ENCODE measurements at places on chromosomes 3 and 15.

- DNase-seq = no peak
Observed at GRCh38 chr15:70379938-70380883, 282.5 kb upstream of the TLE3 start.

- DNase-seq = no peak
Observed at GRCh38 chr3:129974833-129975704, 549 bp downstream of the TRH start.

DNA sequence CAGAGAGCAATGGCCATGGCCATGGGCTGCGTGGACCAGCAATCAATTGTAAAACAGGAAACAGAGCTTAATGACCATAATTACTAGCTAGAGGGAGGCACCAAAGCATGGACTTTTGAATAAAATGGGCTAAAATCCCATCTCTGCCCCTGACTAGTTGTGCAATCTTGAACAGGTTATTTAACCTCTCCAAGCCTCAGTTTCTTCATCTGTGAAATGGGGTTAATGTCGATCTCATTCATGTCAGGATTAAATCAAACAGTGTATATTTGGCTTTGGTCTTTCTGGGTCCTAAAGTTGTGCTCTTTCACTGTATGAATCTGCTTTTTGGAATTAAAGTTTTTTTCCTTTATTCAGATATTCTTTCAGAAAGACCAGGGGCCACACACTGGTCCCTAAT is 36.1 kb downstream of the ABTB1 start:
- no peak for DNase-seq

GRCh38 chr3:127034195-127034989 is 51.5 kb downstream of the PLXNA1 start:
- no peak for DNase-seq

DNA sequence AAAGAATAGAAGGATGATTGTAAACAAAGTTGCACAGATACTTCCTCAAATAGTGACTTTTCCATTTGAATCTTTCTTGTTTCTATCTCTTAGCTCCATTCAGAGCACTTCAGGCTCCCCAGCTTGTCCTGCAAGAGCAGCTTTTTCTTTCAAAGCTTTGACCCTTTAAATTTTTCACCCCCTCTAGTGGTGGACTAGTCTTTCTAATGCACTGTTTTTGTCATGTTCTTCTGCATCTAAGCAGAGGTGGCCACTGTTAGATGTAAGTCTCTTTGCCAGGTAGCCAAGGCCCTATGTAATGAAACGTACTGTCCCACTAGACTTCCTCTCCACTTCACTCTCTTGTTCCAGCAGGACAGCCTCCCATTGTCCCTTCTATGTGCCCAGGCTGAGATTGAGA is 74.0 kb upstream of the MANF start:
- no peak for DNase-seq

DNA sequence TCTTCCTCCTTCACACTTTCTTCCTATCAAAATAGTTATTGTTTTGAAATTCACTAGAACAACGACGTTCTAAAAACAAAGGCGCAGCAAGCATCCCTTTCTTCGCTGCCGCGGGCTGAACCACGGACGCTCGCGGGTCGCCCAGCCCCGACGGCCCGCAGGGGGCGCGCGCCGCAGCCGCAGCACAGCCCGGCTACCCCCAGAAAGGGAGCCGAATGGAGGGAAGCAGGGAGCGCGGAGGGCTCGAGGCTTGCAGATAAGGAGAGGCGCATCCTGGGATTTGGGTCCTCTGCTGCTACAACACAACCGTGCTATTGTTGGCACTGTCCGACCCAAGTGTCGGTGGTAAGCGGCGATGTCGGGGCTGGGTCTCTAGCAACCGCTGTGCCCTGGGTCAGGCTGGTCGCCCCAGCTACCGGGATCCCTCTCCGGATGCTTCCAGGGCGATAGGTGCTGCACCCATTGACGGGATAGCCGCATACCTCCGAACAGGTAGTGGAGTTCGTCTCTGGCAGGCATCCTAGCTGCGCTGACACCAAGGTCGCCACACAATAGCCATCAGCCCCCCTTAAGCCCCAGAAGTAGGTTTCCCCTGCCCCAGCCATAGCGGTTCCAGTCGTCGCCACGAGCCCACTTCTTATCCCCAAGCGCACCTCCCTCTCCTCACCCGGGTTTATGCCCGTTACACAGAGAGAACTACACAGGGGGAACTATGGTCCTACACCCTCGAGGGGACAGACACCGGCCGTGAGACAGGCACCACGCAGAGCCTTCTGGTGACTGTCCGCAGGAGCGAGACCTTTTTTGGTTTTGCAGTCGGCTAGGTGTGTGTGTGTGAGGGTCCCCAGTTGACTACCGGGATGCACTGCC is 6.0 kb downstream of the ONECUT1 start:
- no peak for DNase-seq

- no peak for DNase-seq
Observed at GRCh38 chr3:109825971-109826810, 488.8 kb upstream of the DPPA4 start.

DNA sequence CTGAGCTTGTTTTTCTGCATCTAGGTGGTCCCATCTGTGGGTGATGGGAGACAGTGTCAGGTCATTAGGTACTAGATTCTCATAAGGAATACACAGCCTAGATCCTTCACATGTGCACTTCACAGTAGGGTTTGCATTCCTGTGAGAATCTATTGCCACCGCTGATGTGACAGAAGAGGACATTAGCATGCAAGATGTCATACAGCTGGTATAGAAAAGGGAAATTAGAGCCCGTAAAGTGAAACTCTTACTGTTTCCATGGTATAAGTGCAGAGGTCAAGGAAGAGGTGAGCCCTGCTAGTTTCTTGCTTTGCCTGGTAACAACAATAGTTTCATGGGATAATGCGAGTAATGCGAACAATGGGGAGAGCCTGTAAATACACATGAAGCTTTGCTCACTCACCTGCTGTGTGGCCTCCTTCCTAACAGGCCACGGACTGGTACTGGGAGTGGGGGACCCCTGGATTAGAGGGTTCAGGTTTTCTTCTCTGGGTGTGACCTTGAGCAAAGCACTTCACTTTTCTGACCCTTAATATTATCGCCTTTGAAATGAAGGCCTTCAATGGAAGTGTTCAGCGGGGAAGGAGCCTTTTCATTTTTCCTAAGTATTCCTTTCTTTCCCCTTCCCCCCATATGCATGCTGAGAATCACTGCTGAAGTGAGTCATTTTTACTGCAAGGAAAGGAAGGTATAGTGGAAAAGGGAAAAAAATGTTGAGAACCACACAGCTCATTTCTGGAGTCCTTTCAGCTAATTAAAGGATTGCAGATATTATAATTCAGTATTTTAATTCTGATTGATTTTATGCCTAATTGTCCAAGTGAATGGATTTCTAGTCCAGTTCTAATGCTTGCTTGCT is 286.4 kb downstream of the UBE2E2 start:
- no peak for DNase-seq

DNA sequence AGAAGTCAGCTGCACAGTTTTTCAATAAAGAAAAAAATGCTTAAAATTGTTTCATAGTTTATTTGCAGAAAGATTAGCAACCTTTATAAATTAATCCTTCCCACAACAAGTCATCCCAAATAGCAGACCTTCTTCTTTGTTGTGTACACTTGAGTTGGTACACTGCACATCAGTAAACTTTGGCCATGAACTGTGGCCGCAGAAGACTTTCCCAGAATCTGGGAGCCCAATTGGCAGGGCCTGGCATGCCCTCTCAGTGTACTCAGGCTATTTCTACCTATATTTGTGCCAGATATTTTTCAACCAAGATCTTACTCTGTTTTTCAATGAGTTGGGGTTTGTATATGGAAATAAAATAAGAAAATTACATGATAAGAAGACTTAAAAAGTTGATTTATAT is 133.1 kb downstream of the DIPK2A start:
- DNase-seq = no peak

GRCh38 chr15:51335087-51335486 is 3.3 kb downstream of the CYP19A1 start:
- DNase-seq = no peak
